ENCODE measurements at places on chromosomes 7 and 10. TPM values are rescaled to one million over a fixed set of nuclear protein-coding genes. Genes with fewer than 3 reads are reported as not detected.

RBP4 gene
- total RNA-seq, result 30.3 TPM

RAPGEF5 gene
- 11.7 TPM for total RNA-seq

STEAP1 gene
- 3.4 TPM for total RNA-seq

KAZALD1 gene
- total RNA-seq, result 6.9 TPM

SPDYE11 gene
- not detected for total RNA-seq

COL13A1 gene
- 0.43 TPM for total RNA-seq

ZNF239 gene
- total RNA-seq, result 2.4 TPM

RASA4B gene
- total RNA-seq, result 5.5 TPM

DRGX gene
- 0.22 TPM for total RNA-seq

CPA4 gene
- 17.4 TPM for total RNA-seq

ABCC2 gene
- total RNA-seq, result 64.0 TPM

GPC2 gene
- 53.3 TPM for total RNA-seq

PTN gene
- total RNA-seq, result 16.2 TPM

DNA sequence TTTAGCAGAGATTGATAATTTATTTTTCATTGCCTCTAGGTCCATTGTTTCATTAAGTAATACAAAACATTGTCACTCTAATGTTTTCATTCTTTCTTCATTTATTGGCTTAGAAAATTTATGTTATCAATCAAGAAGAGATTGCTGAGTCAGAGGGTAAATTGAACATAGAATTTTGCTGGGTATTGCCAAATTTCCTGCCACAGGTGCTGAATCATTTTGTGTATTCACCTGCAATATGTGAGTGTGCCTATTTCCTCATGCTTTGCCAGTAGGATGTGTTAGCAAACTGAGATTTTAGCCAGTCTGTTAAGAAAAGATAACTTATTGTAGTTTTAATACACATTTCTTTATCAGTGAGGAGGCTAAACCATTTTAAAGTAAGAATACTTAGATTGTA, 38.0 kb downstream of the MARCHF5 start:
- H3K4me1 ChIP-seq, result no peaks in the 10 kb centered on the region
- no peak for DNase-seq
- H3K27ac ChIP-seq, result no peak overlapping the region
- peaks cover 12% of the 10 kb centered on the region for H3K36me3 ChIP-seq

- H3K27ac ChIP-seq, result no peak overlapping the region
- DNase-seq, result no peak
- H3K4me3 ChIP-seq, result no peak overlapping the region
- no peaks in the 10 kb centered on the region for H3K27me3 ChIP-seq
- H3K36me3 ChIP-seq, result no peaks in the 10 kb centered on the region
- H3K4me1 ChIP-seq, result peaks cover under 1% of the 10 kb centered on the region
Observed at GRCh38 chr7:13835442-13835841, 154.0 kb downstream of the ETV1 start.

DNA sequence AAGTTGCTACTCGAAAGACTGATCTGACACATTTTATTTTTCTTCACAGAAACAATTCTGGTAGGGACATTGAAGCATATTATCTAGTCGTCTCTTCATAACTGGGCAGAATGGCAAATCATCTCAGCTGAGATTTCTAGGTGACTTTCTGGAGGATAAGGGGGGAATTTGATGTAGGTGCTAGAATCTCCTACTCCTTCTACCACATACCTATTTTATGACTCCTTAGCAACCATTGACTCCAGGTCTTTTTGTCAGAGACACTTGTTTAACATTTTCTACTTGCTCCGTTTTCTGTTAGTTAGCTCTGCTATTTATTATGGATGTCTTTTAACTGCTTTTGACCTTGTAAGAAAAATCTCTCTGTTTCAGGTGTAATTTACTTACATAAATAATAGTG, 380.9 kb upstream of the SEMA3C start:
- no peak overlapping the region for H3K4me3 ChIP-seq
- H3K4me1 ChIP-seq, result peaks cover 16% of the 10 kb centered on the region
- DNase-seq, result no peak
- H3K27ac ChIP-seq, result no peak overlapping the region
- H3K36me3 ChIP-seq, result no peaks in the 10 kb centered on the region

DNA sequence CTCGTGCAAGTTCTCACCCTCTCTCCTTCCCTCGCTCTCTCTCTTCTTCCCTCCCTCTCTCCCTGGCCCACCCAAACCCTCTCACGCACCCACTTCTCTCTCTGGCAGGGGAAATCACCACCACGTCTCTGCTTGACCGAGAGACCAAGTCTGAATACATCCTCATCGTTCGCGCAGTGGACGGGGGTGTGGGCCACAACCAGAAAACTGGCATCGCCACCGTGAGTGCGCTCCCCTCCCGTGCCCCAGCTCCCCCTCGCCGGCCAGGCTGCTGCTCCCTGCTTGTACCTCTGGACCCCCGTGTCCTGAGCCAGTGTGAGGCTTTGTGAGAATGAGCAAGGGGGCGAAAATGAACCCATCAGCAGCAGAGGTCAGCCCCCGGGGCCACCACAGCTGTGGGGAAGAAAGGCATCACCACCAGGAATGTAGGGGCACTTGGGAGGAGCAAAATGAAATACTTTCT, 25.5 kb downstream of the C10orf105 start:
- no peak for DNase-seq
- peaks cover 6% of the 10 kb centered on the region for H3K4me1 ChIP-seq
- H3K4me3 ChIP-seq, result no peak overlapping the region
- H3K36me3 ChIP-seq, result no peaks in the 10 kb centered on the region

- H3K36me3 ChIP-seq, result no peaks in the 10 kb centered on the region
- H3K4me1 ChIP-seq, result peaks cover 4% of the 10 kb centered on the region
- DNase-seq, result no peak
Observed at GRCh38 chr10:123250640-123251039, 96.4 kb downstream of the BUB3 start.

DNA sequence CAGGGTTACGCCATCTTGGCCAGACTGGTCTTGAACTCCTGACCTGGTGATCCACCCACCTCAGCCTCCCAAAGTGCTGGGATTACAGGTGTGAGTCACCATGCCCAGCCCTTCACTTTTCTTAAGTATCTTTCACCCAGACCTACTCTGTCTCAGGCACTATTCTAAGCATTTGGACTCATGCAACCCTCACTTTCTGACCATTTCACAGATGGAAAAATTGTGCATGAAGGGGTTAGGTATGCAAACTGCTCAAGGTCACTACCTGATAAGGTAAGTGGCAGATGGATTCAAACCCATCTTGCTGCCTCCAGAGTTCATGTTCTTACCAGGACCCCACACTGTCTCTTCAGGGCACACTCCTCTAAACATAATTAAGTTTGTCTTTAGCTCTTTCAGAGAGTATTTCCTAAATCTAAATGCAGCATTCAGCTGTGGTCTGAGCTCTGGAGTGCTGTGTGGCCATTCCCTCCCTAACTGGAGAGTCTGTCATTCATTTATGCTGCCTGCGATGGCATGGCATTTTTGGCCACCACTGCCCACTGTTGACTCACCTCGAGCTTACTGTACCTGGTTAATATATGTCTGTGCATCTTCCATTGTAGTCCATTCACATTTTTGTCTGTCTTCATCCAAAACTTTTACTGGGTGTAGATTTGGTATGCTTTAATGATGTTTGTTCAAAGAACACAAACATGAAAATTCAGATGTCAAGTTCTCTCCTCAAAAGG, 88.4 kb downstream of the CCDC71L start:
- no peak overlapping the region for H3K4me3 ChIP-seq
- DNase-seq, result no peak
- no peak overlapping the region for H3K27ac ChIP-seq
- H3K36me3 ChIP-seq, result no peaks in the 10 kb centered on the region
- H3K4me1 ChIP-seq, result peaks cover 13% of the 10 kb centered on the region

DNA sequence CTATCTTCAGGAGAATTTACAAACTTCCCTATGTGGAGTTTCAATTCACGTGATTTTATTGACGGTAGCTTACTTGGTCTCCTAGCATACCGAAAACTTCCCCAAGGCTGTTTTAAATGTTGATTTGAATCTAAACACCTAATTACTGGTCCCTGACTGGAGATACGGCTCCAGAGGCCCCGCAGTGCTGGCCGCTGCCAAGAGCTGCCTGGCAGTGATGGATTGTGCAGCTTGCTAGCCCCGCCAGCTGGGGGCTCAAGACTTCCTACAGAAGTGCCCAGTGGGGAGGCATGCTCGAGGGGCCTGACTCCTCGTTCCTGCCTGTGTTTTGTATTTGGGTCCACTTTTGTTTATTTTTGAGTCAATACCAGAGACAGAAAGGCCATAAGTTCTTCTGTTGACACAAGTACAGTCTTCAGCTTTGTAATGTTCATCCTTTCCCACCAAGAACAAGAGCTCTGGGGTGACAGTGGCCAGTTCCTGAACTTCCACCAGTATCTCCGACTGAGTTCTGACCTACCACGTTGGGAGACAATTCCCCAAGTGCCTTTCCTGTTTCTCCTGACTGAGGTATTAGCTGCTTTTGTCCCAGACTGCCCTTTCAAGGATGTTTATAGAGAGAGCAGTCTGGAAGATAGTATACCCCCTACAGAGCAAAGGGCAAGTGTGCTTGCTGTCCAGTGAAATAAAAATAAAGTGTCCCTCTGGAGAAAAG, 80.7 kb upstream of the CXCL12 start:
- DNase-seq, result no peak
- no peaks in the 10 kb centered on the region for H3K36me3 ChIP-seq
- H3K4me1 ChIP-seq, result peaks cover 51% of the 10 kb centered on the region
- H3K27me3 ChIP-seq, result no peaks in the 10 kb centered on the region

DNA sequence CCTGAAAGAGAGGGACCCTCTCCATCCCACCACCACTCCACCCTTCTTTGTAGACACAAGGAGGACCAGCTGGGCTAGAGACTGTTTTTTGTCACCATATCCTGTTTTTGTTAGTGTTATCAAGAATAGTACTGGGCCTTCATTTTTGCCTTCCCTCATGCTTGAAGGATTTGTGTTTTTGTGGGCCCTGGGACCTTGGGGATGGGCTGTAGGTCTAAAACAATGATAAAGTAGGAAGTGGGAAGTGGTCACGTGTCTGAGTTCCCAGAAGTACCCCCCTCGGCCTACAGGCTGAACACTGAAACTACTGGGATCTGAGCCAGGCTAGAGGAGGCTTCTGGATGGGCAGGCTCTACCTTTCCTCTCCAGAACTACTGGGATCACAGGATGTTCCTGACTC, 8.9 kb downstream of the AGFG2 start:
- H3K4me3 ChIP-seq, result no peak overlapping the region
- DNase-seq, result no peak
- H3K4me1 ChIP-seq, result peaks cover 49% of the 10 kb centered on the region

DNA sequence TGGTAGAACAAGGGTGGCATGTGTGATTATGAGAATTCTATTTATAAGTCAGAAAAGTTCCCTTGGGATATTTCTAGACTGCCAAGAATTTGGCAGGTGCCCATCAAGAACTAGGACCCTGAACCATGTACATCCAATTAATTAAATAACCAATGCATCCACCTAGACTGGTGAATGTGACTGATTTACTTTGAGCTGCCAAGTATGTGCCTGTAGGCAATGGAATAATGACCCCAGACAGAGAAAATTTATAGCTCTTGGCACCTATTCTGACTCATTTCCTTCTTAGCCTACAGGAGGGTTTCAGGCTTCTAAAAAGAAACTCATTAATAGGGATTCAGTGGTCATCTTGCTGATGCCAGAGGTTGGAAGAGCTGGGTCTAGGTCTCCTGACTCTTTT, 54.9 kb downstream of the KCNH2 start:
- H3K36me3 ChIP-seq, result no peaks in the 10 kb centered on the region
- no peak for DNase-seq
- peaks cover 22% of the 10 kb centered on the region for H3K27me3 ChIP-seq
- H3K4me1 ChIP-seq, result peaks cover 3% of the 10 kb centered on the region

GRCh38 chr10:88041243-88042159, 178.1 kb downstream of the PTEN start:
- no peaks in the 10 kb centered on the region for H3K36me3 ChIP-seq
- DNase-seq, result no peak
- peaks cover 33% of the 10 kb centered on the region for H3K4me1 ChIP-seq
- H3K27ac ChIP-seq, result peak overlapping the region; percentile 44

GRCh38 chr7:137480401-137480800, 136.9 kb upstream of the PTN start:
- no peak overlapping the region for H3K27ac ChIP-seq
- H3K4me1 ChIP-seq, result peaks cover 4% of the 10 kb centered on the region
- peaks cover 4% of the 10 kb centered on the region for H3K27me3 ChIP-seq
- no peaks in the 10 kb centered on the region for H3K36me3 ChIP-seq

DNA sequence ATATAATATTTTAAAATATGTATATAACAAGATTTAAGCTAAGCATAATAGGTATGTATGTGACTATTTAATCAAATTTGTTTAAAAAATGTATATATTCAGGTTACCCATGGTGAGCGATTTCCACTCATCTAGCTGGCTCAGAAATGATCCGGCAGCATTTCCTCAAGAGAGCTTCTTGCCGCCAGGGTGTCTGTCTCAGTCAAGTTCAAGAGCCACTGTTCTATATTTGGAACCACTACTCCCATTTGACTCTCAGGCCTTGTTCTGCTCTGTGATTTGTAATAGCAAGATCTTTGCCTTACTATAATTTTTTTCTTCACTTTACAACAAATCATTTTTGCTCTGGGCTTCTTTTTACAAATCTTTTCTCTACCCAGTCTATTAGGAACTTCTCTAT, 48.7 kb upstream of the CNTNAP2 start:
- H3K27me3 ChIP-seq, result no peaks in the 10 kb centered on the region
- no peak for DNase-seq
- no peaks in the 10 kb centered on the region for H3K36me3 ChIP-seq

DNA sequence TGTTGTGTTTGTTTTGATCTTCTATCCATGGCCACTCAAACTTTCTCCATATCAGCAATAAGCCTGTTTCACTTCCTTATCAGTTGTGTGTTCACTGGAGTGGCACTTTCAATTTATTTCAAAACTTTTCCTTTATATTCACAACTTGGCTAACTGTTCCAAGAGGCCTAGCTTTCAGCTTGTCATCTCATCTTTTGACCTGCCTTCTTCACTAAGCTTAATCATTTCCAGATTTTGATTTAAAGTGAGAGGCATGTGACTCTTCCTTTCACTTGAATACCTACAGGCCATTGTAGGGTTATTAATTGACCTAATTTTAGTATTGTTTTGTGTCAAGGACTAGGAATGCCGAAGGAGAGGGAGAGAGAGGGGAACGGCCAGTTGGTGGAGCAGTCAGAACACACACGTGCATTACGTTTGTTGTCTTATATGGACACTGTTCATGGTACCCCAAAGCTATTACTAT, 5.5 kb upstream of the GNAT3 start:
- peaks cover 8% of the 10 kb centered on the region for H3K4me1 ChIP-seq
- H3K36me3 ChIP-seq, result no peaks in the 10 kb centered on the region
- H3K27ac ChIP-seq, result no peak overlapping the region
- no peak for DNase-seq
- H3K4me3 ChIP-seq, result no peak overlapping the region

DNA sequence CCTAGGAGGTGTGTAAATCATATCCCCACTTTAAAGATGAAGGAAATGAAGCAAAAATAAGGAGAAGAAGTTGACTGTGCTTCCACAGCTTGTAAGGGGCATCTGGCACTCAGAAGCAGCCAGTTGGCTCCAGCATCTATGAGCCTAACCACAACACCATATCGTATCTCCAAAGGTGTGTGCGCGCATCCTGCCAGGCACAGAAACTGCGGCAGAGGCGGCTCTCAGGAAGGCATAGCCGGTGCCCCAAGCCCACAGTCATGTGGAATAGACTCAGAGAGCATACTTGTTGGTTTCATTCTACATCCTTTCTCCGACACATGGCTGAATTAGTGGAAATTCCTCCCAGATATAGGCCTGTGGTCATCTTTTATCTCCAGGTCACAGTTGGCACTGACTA, 423.9 kb downstream of the CALN1 start:
- H3K27me3 ChIP-seq, result peaks cover 3% of the 10 kb centered on the region
- peaks cover 8% of the 10 kb centered on the region for H3K4me1 ChIP-seq
- no peak overlapping the region for H3K27ac ChIP-seq
- H3K36me3 ChIP-seq, result no peaks in the 10 kb centered on the region
- no peak for DNase-seq
- H3K4me3 ChIP-seq, result no peak overlapping the region

- peak overlapping the region; percentile 14 for H3K4me3 ChIP-seq
- no peaks in the 10 kb centered on the region for H3K27me3 ChIP-seq
- H3K27ac ChIP-seq, result peak overlapping the region; percentile 90
- H3K4me1 ChIP-seq, result no peaks in the 10 kb centered on the region
- H3K36me3 ChIP-seq, result peaks cover 19% of the 10 kb centered on the region
Observed at GRCh38 chr7:94580601-94581000, 71.0 kb downstream of the CASD1 start.
